Mammary epithelial cell (primary cell): ENCODE measurements at places on chromosomes 2 and 18. TPM values are rescaled to one million over a fixed set of nuclear protein-coding genes. Genes with fewer than 3 reads are reported as not detected.
A peak's percentile ranks its signal among the peaks of the same experiment; 100 is the strongest.

The ASAP2 gene
- polyA plus RNA-seq: 56.4 TPM

The CD302 gene
- polyA plus RNA-seq: 1.6 TPM

The FLACC1 gene
- polyA plus RNA-seq: 0.12 TPM

The OXER1 gene
- not detected for polyA plus RNA-seq

The CRIM1 gene
- 103 TPM for polyA plus RNA-seq

The C2orf72 gene
- polyA plus RNA-seq: 0.49 TPM

The MAP2 gene
- polyA plus RNA-seq: 3.4 TPM

- DNase-seq: no peak
Observed at GRCh38 chr18:27994571-27994970, 182.4 kb downstream of the CDH2 start.

DNA sequence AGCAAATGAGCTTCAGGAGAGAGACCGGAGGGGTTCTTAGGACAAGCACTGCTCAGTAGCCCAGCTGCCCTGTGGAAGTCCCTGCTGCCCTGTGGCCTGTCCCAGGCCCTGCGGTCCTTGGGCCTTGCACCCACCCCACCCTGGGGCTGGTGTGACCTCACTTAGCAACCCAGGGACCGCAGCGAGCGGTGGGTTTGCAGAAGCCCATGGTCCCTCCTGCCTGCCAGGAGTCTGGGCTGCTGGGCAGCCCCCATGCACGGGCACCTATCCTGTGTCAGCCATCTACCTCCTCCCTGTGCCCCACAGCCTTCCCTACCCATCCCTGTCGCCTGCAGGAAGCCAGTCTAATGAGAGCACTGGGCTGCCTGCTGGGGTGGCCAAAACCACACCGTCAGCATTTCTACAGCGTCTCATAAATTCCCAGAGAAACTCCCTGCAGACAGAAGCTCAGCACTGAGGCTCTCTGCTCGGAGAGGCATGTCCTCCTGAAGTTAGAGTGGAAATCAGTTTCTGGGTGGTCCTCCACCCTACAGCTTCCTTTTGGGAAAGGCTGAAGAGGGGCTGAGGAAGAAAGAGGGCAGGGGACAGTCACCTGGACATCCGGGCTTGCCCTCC is 231.1 kb upstream of the HS6ST1 start:
- DNase-seq: no peak

GRCh38 chr18:73316513-73316912 is 448.7 kb upstream of the NETO1 start:
- DNase-seq: peak; percentile 35

GRCh38 chr2:63186331-63186730 is 135.7 kb downstream of the OTX1 start:
- peak; percentile 13 for DNase-seq

GRCh38 chr2:143551971-143552650 is 422.9 kb downstream of the ARHGAP15 start:
- DNase-seq: no peak

DNA sequence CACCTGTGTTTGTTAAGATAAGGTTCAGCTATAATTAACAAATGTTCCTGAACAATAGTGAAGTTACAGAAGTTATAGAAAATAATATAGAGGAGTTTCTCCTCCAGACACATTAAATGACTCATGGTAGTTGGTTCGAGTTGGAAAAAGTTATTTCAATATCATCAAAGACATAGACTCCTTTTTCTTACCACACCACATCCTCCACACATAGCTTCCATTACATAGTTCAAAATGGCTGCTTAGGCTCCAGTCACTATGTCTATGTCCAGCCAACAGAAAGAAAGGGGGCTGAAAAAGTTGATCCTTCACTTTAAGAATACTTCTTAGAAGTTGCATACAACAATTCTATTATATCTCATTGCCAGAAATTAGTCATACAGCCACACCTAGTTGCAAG is 50.7 kb downstream of the DYNAP start:
- peak; percentile 8 for DNase-seq

GRCh38 chr18:46559946-46560670 is 96.9 kb downstream of the LOXHD1 start:
- no peak for DNase-seq

DNA sequence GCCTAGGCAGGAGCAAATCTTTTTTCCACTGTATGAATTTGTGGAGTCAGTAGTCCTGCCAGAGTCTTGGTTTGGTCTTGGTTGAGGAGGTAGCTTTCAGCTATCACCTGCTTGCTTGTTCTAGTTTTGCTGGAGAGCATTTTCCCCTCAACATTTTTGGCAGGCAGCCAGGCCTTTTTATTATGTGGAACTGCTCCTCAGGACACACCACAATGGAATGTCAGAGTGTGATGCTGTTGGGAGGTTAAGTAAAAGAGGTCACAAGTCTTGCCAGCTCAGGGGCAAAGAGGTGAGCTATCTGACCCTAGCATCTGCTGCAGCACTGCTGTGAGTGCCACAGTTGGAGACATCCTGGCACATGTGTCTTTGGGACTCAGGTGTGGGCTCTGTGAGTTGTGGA is 258.0 kb downstream of the CNTNAP5 start:
- peak; percentile 3 for DNase-seq

GRCh38 chr2:29000481-29000880 is 19.4 kb downstream of the TOGARAM2 start:
- DNase-seq: no peak

DNA sequence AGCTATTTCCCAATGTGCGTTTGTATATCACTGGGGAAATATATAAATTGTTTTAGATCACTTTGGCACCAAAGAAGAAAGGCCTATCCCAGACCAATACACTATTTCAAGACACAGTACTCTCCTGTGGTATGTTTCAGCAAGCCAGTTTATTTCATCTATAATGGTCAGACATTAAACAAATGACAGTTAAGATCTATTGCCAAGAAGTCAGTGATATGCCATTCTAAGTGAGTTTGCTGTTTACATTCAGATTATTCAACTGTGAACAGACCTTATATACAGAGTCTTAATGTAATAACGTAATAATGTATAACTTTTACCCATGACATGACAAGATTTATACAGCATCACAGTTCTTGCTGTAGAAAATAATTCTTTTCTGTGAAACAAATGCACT is 352.7 kb downstream of the CDH7 start:
- DNase-seq: no peak

- DNase-seq: no peak
Observed at GRCh38 chr2:144237830-144238627, 281.9 kb downstream of the ZEB2 start.

DNA sequence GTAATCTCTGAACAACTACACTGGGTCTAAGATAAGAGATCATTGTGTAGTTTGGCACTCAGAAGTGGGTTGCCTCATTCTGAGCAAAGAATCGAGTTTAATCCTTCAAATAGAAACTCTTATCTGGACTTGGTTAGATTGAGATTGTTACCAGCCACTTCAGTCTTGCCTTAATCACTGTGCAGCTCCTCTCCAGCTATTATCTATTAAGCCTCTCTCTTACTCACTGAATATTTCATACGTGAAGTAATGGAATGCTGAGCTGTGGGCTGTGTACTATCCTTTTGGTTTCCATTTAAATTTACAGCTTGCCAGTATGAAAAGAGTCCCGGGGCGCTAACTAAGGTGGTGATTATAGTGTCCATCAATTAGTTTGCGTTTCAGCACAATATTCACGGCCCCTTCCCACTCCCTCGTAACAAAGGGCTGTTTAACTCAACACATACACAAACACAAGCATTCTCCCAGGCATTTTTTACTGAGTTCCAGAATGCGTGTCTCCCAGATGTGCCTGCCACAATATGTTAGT is 65.7 kb upstream of the NCKAP5 start:
- peak; percentile 44 for DNase-seq

DNA sequence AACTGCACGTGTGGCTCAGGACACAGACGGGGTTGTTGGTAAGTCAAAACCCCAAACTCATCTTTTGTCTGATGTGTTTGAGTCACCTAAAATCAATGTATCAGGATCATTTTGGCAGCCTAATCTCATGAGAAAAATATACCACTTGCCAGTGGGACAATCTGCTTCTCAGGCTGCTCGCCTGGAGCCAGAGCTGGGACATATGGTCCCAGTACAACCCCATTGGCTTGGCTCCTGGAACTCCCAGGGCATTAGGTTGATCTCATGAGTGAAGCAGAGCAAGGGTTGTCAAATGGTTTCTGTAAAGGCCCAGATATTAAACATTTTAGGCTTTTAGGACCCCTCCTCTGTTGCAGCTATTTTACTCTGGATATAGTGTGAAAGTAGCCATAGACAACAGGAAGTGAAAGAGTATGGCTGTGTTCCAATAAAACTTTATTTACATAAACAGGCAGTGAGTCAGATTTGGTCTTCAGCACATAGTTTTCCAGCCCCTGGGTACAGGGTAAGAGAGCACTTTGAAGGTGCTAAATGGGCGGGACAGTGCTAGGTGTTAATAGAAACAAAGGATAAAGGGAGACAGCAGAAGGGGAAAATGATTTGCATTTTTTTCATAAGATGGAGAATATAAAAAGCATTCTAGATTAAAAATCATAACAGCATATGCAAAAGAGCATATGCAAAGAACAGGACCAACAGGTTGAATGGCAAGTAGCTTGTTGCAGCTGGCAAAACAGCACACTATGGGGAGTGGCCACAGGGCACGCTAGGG is 290.8 kb downstream of the KCNS3 start:
- no peak for DNase-seq

- DNase-seq: no peak
Observed at GRCh38 chr18:36200354-36200771, 13.1 kb downstream of the MOCOS start.

DNA sequence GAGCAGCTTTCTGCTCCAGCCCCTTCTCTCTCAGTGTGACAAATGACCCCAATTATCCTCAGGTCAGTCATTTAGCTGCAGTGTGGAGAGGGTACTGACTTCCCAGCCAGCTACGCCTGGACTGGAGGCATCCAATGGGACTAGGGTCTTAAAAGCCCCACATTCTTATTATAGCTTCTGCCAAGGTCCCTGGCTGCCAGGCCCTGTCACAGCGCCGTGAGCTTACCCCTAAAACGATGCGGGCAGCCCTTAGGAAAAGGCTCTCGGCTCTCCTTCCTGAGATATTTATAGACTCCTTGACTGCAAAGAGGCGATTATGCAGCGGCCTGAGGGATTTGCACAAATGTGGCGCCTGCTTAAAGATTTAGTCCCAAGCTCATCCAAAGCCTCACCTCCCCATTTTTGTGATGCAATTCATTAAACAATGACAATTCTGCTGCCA is 69.2 kb upstream of the EDAR start:
- no peak for DNase-seq

- DNase-seq: no peak
Observed at GRCh38 chr18:62206593-62206992, 19.5 kb downstream of the RELCH start.
